ENCODE measurements at places on chromosomes 16 and 17.

GRCh38 chr17:45345554-45346215 is 28.9 kb upstream of the MAP3K14 start:
- DNase-seq: peak; percentile 89

- DNase-seq: no peak
Measured at GRCh38 chr17:54983260-54983659, 14.7 kb downstream of the STXBP4 start.

GRCh38 chr17:57420734-57421717 is 164.7 kb downstream of the MSI2 start:
- peak; percentile 90 for DNase-seq

- no peak for DNase-seq
Measured at GRCh38 chr17:32298721-32299579, 33.3 kb downstream of the RHBDL3 start.

DNA sequence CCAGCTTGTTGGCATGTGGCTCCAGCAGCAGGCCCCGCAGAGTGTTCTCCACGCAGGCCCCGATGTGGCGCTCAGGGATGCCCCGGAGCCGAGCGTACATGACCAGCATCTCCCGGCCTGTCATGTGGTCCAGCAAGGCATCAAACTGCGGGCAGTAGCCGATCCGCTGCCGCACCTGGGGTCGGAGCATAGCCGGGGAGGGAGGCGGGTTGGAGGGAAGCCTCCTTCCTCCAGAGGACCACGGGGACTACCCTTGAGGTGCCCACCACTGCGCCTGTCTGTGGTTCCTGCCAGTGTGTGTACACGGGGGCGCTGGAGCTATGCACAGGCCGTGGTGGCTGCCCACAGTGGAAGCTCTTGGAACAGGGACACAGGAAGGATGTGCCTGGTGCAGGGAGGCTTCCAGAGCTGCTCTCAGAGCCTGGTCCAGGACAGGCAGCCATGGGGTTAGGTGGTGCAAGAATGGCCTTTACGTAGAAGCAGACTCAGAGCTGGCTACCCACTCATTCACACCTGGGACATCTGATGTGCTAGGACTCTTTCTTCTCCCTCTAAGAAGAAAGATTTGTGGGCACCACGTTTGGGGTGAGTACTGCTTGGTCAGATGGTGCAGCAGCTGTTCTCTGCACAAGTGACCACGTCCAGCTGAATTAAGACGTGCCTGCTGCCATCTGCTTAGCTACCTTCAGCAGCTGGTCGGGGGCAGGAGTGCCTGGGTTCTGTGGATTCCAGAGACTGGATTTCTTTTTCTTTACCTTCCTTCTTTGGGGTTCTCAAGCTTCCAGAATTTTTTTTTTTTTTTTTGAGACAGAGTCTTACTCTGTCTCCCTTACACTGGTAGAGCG is 11.3 kb upstream of the RNPS1 start:
- DNase-seq: no peak

GRCh38 chr16:60304720-60305119 is 1570.6 kb upstream of the GOT2 start:
- DNase-seq: no peak

DNA sequence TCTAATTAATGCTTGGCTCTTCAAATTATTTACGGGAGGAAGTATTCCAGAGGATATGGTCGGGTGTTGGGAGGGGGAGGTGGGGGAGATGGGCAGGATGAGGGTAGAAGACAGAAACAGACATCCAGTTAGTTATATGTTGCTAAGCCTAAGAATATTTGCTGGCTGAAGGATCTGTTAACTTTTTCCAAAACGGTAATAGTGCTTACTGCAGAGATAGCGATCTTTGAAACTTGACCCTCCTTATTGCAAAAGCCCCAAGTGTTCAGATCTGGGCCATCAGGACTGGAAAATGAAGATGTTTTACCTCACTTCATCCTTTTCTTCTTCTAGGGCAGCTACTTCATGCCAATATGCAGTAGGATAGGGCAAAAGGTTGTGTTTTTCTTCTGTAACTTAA is 27.0 kb upstream of the MMD start:
- DNase-seq: peak; percentile 49

DNA sequence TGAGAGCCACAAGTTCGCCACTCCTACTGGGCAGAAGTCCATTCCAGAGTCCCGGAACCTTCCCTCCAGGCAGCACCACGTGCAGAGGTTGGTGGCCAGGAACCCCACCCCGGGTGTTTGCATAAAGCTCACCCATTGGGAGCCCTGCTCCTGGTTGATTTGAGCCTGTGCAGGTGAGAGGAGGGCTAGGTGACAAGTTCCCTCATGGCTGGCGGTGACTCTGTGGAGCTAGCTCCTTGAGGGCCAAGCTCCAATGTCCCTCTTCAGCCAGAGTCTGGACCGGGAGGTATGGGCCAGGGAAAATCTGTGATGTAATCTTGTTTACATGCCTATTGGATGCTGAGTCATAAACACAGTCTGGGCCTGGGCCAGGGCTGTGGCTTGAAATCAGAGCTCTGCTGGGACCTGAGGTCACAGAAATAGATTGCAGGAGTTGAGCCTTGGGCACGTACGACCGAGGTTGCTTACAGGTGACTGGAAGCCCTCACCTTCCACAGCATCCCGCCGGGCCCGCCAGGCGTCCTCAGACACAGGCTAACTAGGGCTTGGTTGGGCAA is 118.9 kb downstream of the AATF start:
- DNase-seq: no peak

DNA sequence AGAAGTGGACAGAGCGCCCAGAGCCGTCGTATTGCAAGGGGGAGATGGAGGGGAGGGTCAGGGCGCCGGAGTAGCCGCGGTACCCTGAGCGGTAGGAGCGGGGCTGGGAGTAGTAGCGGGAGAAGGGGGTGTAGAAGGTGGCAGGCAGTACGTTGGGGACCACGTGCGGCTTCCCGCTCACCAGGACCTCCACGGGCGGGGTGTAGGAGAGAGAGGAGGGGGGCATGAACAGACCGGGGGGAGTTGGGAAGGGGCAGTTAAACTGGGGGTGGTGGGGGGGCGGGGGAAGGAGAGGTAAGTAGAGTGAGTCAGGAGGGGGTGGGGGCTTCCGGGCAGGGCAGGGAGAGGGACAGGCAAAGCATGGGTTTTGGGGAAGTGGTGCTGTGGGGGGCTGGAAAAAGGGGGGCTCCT is 16.8 kb downstream of the ST6GALNAC2 start:
- DNase-seq: no peak

DNA sequence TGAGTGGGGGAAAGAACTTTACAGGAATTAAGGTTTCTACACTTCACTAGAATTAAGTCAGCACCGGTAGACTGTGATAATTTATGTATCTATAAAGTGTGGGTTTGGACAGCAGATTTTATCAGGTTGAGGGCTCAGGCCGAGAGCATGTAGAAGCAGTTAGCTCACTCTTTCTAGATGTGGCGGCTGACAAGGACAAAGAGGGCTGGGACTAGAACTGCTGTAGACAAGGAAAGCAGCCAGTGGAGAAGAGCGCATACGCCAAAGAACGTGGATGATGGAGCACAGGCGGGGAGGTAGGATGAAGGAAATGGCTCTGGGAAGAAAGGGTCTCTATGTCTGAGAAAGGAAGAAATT is 504 bp upstream of the GOSR1 start:
- peak; percentile 77 for DNase-seq

GRCh38 chr16:22684574-22685458 is 129.1 kb upstream of the HS3ST2 start:
- DNase-seq: no peak

DNA sequence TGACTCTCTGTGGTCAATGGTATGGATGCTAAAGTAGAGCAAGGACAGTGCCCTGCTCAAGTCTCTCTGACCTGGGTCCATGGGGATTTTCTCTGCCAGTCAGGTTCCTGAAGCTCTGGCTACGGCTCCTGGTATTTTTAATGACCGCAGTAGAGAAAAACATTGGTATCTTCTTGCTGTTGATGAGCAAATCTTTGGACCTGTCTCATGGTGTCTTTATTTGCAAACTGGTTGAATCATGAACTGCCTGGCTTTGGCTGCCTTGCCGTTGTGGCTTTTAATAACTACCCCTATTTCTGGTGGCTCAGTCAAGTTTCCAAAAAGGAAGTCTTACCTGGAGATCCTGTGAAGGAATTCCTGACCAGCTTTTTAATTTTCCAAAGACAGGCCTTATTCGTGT is 8.7 kb downstream of the FAM234A start:
- DNase-seq: no peak

- no peak for DNase-seq
Measured at GRCh38 chr17:16455997-16456741, 35.8 kb downstream of the LRRC75A start.

DNA sequence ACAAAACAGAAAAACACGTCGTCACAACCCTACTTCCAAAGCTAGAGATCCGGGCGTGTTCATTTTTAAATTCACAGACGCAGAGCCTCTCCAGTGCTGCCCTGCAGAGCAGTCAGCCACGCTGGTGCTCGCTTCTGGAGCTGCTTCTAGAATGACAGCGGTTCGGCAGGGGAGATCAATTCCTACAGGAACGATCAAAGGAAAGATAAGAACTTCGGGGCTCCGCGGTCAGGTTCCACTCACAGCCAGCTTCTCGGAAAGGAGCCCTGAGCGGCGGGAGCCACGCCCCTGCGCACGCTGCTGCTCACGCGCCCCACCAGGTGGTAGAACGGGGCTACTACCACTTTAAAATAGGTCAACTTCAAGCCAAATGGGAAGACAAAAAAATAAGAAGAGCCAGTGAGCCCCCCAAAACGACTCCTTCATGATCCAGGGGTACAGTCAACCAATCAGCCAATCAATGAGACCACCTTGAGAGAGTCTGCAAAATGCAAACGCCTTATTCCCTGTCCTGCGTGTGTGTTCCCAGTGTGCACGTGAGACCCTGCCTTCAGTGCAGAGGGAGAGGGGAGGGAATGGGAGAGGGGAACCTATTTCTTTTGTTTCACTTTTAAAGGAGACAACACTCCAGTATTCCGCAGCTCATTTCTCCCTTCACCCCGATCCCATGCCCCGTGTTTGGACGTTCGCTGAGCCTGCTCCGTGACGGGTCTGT is 209.7 kb downstream of the RBFOX3 start:
- DNase-seq: peak; percentile 68

- DNase-seq: peak; percentile 72
Measured at GRCh38 chr16:29994600-29995323, 655 bp downstream of the HIRIP3 start.

- no peak for DNase-seq
Measured at GRCh38 chr17:43092901-43093300, 32.3 kb downstream of the BRCA1 start.

DNA sequence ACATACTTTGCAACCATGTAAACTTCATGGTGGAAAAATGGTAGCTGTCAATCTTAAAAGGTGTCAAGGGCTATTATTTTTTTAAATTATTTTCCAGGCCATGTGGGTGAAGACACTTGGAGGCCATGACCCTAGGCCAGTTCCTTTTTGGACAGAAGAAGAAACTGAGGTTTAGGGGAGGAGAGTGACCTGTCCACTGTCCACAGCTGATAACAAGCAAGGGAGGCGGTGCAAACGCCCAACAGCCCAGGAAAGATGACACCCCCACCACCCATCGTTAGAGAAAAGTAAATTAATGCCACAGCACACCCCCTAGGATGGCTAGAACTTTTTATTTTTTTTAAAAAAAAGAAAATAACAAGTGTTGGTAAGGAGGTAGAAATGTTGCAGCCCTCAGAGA is 19.2 kb downstream of the ENPP7 start:
- DNase-seq: no peak

- no peak for DNase-seq
Measured at GRCh38 chr16:89117975-89118289, 24.3 kb downstream of the ACSF3 start.

- DNase-seq: peak; percentile 70
Measured at GRCh38 chr16:31202414-31203375, at the start of gene PYCARD. Gene PYCARD (minus strand): TSS chr16:31202760. CDS start chr16:31202690, 70 bp downstream.

- no peak for DNase-seq
Measured at GRCh38 chr17:77115510-77115909, 25.3 kb upstream of the SEC14L1 start.

GRCh38 chr17:15659663-15660062 is 24.4 kb downstream of the TRIM16 start:
- DNase-seq: no peak

DNA sequence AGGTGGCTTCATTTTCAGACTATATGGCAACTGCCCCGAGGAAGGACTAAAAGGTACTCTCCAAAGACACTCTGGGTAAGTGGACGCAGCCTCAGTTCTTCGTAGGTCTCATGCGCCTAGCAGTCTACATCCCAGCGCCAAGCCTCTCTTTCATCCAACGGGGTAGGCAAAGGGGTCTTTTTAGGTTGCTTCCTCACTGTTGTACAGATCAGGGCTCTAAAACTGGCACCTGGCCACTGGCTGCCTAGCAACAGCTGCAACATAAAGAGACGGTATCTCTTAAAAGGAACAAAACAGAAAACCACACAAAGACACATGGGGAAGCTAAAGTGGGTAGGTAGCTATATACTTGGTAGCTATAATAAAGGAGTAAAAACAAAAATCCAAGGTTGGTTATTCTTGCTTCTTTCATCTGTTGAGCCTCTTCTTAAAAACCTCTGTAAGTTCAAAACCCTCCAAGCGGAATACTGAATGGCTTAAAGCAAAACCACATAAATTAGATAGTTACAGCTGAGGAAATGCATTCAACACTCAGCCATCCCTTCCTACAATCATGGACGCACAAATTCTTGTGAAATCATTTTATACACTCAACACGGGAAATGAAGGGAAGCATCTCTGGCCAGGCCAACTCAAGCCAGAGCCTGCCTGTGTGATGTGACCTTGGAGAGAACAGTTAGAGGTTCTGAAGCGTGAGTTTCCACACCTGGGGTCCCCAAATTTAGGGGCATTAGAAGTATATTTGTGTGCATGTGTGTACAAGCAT is 22.7 kb downstream of the CYTH1 start:
- peak; percentile 94 for DNase-seq

DNA sequence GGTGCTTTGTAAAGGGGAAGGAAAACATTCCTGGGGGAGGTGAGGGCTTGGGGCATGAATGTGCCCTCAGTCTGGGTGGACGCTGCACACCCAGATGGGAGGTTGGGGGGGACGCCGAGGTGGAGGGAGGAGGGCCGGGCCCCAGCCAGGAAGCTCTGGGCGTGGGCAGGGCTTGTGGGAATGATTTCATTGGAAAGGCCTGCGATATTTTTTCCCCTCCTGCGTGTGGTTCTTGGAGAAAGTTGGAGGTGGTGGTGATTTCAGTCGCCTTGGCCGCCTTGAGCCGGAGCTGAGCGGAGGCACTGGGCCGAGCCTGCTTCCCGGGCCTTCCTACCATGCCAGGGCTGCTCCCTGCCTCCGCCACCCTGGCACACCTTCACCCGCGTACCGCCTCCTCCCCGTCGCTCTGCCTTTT is 26.4 kb upstream of the CLEC18A start:
- DNase-seq: no peak

- no peak for DNase-seq
Measured at GRCh38 chr17:51995797-51996403, 162.6 kb downstream of the CA10 start.

GRCh38 chr17:1160591-1161390 is 19.0 kb downstream of the ABR start:
- no peak for DNase-seq

- DNase-seq: peak; percentile 71
Measured at GRCh38 chr17:63930951-63931575, 1.1 kb downstream of the CD79B start.

- no peak for DNase-seq
Measured at GRCh38 chr16:50096791-50097190, 31.0 kb downstream of the HEATR3 start.

Measured in hematopoietic multipotent progenitor cell treated with erythropoietin and hydrocortisone succinate and interleukin-3 and kit ligand, for 6 days (in vitro differentiated cells).